Activated B cell treated with CpG ODN at 0.5 μM for 24 hours (primary cell): ENCODE measurements at places on chromosomes 11 and 22.

DNA sequence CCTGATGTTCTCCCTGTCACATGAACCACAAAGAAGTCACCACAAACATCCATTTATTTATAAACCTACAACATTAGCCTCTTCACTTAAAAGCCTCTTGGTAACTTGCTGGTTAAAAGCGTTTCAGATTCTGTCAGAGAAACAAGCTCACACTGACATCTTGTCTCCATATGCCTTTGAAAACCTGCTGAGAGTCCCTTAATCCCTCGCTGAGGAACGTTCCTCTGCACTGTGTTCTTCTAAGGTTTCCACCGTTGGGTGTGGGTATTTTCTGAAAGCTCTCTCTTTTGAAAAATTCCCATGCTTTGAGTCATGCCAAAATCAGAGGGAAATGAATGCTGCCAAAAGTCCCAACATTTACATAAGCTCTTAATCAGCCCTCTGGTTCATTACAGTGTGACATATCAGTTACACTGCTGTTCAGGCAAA is 149.8 kb downstream of the CCDC34 start:
- no peak for DNase-seq

GRCh38 chr22:24178502-24179440 is 2.5 kb upstream of the SUSD2 start:
- DNase-seq, result no peak

- DNase-seq, result no peak
These were observed 90.2 kb downstream of the SEZ6L start for GRCh38 chr22:26259510-26259909.

- DNase-seq, result no peak
These were observed 323.3 kb upstream of the PDGFD start for GRCh38 chr11:104487046-104487806.

DNA sequence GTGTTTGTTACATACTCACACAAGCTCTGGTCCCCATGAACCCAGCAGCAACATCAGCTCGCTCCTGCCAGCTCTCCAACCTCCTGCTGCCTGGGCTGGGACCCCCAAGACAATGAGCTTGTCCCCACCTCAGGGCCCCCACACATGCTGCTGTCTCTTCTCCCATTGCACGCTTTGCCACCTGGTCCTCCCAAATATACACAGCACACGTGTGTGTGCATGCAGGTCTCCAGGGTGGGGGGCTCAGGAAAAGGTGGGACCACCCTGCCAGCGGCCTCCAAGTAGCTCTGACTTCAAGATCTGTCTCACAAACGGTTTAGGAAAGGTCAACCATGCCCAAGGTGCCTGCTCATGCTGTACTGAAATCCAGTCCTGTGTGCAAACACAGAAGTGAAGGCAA is 68.1 kb upstream of the CCND1 start:
- DNase-seq, result no peak
